Tibial nerve (tissue), 4 donors: ENCODE measurements at places on chromosomes 2 and 18. TPM values are rescaled to one million over a fixed set of nuclear protein-coding genes. Genes with fewer than 3 reads are reported as not detected.

Gene PEX13
- total RNA-seq: 22.2 TPM

Gene GULP1
- total RNA-seq: 63.4 TPM

Gene CNDP1
- 0.22 TPM for total RNA-seq

Gene BBS5
- 21.6 TPM for total RNA-seq

Gene ATP9B
- 56.9 TPM for total RNA-seq

Gene RESP18
- not detected for total RNA-seq

Gene PLEKHH2
- 47.7 TPM for total RNA-seq

Gene ARHGAP28
- 7.8 TPM for total RNA-seq

Gene TGFBRAP1
- total RNA-seq: 22.7 TPM

Gene STK17B
- 35.1 TPM for total RNA-seq
